ENCODE measurements at places on chromosomes 12 and 14.

GRCh38 chr12:48873096-48873495 is 7.4 kb upstream of the RND1 start:
- no peak for DNase-seq

- DNase-seq = no peak
Observed at GRCh38 chr12:107558141-107558815, 127.3 kb upstream of the PWP1 start.

DNA sequence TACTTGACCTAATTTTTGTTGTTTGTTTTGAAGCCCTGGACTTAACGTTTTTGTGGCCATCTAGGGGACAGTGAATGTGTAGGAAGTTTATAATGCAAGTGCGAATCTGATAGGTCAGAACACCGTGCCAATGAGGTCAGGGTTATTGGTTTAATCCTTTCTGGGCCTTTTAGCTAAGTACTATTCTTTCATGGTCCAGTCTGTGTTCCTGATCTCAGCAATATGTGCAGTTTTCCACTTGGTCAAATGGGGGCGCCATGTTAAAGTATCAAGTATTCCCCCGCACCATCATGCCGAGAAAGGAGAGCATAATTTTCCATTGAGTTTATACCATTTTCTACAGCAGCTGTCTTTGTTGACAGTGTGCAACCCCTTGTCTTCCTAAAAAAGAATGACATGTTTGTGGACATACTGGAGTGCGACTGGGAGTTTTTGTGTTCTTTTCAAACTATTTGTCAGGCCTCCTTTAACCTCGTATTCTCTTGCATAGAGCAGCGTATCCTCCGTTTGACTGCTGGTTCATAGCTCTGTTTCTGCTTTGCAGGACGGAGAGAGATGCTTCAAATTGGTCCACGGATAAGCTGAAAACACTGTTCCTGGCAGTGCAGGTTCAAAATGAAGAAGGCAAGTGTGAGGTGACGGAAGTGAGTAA is 1.3 kb downstream of the AHSA1 start:
- no peak for DNase-seq

DNA sequence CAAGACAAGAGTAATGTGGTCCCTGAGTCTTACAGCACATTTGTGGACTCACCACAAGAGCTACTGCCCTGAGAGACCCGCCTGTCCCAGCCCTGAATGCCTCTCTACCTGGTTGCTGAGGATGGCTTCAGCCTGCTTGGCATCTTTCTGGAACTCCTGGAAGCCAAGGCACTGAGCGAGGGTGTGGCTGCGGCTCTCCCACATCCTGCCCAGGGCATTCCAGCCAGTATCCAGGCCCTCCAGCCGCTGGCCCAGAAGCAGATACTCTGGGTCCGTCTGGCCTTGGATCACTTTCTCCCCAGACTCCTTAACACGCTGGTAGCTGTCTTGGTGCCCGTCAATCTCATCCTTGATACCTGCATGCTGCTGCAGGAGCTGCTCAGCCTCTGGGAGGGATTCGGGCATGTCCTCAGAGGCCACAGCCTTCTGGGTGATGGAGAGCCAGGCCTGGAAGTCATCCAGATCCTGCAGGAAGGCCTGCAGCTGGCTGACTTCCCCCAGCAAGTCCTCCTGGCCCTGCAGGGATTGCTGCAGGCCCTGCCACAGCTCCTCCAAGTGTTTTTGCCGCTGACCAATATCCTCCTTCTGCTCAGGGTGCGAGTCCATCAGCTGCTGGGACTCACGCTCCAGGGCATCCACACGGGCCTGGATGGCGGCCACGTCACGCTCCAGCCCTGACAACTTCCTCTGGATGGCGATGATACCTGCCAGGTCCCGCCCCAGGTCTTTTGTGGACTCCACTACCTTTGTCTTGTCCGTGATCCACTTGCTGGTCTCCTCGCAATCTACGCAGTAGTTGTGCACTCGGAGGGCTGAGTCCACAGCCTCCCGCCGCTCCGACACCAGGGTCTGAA is 82.3 kb downstream of the PLEKHG3 start:
- no peak for DNase-seq

DNA sequence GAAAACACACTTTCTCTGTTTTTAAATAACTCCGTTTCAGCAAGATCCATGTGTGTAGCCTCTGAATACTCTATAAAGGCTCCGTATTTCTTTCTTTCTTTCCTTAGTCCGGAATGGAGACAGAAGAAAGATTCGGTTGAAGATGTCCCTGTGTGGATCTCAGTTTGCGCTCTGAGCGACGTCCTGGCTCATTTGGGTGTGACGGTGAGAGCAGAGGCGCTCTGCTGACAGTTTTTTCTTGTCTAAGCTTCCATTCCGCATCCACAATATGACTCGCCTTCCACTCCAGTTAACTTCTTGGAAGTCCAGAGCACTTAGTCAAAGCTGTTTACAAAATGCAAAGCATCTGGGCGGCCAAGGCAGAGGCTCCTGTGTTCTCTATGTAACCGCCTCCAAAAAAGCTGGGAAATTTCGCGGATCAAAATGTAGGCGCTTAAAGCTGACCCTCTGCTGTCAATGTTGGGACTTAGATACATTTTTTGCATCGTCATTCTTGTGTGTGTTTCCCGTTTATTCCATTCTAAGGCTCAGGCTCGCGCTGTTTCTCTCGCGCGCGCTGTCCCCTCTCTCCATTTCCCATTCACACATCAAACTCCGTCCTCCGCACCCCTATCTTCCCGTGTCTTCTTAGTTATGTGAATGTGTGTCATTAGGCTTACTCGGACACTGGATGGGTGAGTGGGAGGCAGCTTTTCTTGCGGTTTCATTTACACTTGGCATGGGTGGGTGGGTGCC is 880 bp upstream of the FLRT2 start:
- no peak for DNase-seq

DNA sequence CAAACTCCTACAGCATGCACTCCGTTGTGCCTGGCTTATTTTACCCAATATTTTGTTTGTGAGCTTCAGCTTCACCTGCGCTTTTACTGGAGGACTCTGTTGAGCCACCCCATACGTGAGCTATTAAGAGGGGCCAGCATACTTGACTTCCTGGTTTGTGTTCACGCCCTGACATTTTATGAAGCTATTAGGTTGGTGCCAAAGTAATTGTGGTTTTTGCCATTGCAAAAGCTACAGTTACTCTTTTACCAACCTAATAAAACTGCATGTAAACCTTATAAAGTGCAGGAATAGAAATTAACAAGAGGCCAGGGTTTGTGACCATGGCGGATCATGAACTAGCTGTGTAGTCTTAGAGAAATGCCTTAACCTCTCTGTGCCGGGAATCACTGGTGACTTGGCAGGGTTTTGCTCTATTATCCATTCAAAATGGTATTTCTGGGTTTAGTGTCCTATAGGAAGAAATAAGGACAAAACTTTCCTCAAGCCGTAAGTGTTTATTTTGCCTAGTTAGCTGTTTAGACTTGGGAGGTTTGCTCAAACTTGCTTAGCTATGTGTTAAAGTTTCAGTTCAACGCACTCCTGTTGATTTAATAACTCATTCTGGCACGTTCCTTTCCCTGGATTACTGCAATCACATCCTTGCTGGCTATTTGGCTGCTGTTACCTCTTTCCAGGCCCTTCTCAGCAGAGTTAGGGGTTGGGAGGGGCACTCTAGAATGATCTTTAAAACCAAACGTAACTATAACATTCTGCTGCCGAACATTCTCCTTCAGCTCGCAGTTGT is 1027.6 kb downstream of the BCL11B start:
- no peak for DNase-seq

- no peak for DNase-seq
Observed at GRCh38 chr14:81007131-81007530, 51.7 kb downstream of the TSHR start.

DNA sequence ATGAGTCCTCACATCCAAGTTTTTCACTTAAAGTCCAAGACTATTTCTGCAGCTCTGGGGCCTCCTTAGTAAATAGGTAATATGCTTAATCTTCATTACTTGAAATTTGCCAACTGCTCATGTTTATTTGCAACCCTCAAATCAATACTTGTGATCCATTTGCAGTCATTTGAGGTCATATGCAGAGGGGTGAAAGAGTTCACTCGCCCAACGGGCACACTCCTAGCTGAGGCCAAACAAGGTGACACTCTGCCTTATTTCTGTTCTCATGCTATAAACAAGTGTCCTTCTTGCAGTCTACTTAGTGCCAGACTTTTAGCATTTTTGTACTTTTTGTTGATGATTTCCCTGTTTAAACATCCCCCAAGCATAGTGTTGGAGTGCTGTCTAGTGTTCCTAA is 409.9 kb downstream of the AEBP2 start:
- no peak for DNase-seq

- DNase-seq = no peak
Observed at GRCh38 chr12:27589419-27589818, 65.4 kb downstream of the PPFIBP1 start.

Measured in T47D (cell line).